Activated T-helper 2 cell treated with anti-CD3 and anti-CD28 coated beads, Interferon-gamma antibody, Interleukin-2, Interleukin-4, amounts not matched to agents 10 μg/mL and 5 μg/mL and 100 μg/mL, durations not matched to agents 14 hours and 24 hours and 36 hours (primary cell): ENCODE measurements at places on chromosomes 3 and 15. TPM values are rescaled to one million over a fixed set of nuclear protein-coding genes. Genes with fewer than 3 reads are reported as not detected.
A peak's percentile ranks its signal among the peaks of the same experiment; 100 is the strongest.

GRCh38 chr15:66800584-66801235, 98.7 kb downstream of the SMAD6 start:
- H3K4me3 ChIP-seq: no peak overlapping the region
- no peaks in the 10 kb centered on the region for H3K4me1 ChIP-seq
- no peaks in the 10 kb centered on the region for H3K36me3 ChIP-seq
- H3K27ac ChIP-seq: no peak overlapping the region

Gene IFT122
- total RNA-seq: 15.7 and 17.6 TPM in 2 replicates

Gene ATP13A5
- not detected in 2 replicates for total RNA-seq

Gene SLC27A2
- 99.5 TPM in 2 replicates for total RNA-seq

DNA sequence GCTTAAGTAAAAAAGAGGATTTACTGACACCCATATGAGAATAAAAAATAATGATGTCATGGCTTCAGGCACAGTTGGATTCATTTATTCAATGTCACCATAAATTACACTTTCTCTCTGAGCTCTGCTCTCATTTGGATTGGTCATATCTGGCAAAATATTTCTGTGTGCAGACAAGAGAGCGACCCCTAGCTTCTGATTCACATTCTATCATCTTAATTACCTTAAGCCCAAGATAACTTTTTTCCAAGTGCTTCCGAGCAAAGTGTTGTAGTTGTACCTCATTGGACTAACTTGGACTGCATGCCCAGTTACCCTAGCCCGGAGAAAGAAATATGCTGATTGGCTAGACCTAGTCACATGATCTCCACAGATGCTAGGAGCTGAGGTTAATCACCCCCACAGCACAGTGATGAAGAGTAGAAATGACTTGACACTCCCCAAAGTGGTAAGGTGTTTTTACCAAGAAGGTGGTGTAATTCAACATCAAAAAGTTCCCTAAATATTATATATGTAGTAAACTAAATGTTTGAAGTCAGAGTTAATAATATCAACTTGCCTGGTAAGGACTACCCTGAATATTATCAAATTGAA, 552.2 kb upstream of the SUCLG2 start:
- H3K27me3 ChIP-seq: no peaks in the 10 kb centered on the region
- no peak overlapping the region for H3K27ac ChIP-seq
- no peaks in the 10 kb centered on the region for H3K36me3 ChIP-seq

DNA sequence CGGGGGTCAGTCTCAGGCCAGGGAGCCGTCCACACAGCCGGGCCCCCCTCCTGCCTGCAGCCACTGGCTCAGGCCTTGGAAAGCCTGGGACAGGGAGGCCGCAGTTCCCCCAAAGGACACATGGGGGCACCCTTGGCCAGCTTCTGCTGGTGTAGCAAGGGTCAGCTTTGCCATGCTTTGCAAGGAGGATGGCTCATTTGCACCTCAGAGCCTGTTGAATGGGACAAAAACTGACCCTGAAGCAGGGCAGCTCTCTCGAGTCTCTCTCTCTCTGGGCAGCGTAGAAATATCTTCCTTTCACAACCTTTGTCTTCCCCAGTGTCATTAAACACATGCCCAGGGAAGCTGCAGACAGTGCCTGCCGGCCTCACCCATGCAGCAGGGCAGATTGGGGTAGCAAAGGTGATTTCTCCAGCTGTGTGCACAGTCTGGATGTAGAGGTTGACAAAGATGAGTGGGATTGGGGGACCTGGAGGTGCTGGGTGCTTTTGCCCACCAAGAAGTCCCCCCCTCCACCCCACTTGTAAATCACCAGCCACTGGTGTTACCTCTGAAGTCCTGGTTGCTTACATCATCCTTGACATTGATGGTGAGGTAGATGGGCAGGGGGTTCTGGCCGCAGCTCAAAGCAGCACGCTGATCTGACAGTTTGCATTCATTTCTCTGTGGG, 17.4 kb upstream of the EHD4 start:
- peak; percentile 69 for DNase-seq
- H3K27ac ChIP-seq: no peak overlapping the region
- no peaks in the 10 kb centered on the region for H3K27me3 ChIP-seq
- H3K4me3 ChIP-seq: no peak overlapping the region

Gene CHSY1
- total RNA-seq: 50.5 and 52.2 TPM in 2 replicates

GRCh38 chr3:184825121-184825820, 13.3 kb downstream of the VPS8 start:
- no peaks in the 10 kb centered on the region for H3K27me3 ChIP-seq
- H3K27ac ChIP-seq: no peak overlapping the region
- peaks cover 3% of the 10 kb centered on the region for H3K4me1 ChIP-seq
- peaks cover 25% of the 10 kb centered on the region for H3K36me3 ChIP-seq

DNA sequence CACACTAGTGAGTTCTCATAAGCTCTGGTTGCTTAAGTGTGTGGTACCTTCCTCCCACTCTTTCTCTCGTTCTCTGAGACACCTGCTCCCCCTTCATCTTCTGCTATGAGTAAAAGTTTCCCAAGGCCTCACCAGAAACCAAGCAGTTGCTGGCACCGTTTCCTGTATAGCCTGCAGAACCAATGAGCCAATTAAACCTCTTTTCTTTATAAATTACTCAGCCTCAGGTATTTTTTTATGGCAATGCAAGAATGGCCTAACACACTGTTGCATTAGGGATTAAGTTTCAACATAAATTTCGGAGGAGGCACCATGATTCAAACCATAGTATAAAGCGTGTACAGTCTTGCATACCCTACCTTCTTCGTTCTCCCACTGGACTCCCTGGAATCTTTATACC, 252.3 kb upstream of the CHRM5 start:
- H3K4me1 ChIP-seq: peaks cover 2% of the 10 kb centered on the region
- H3K27ac ChIP-seq: no peak overlapping the region
- H3K36me3 ChIP-seq: no peaks in the 10 kb centered on the region
- no peak for DNase-seq

- peaks cover 67% of the 10 kb centered on the region for H3K36me3 ChIP-seq
- H3K27ac ChIP-seq: no peak overlapping the region
- no peaks in the 10 kb centered on the region for H3K27me3 ChIP-seq
- peaks cover 12% of the 10 kb centered on the region for H3K4me1 ChIP-seq
Observed at GRCh38 chr3:183074261-183074660, 25.0 kb downstream of the MCCC1 start.

Gene SIDT1
- total RNA-seq: 10.2 and 11.7 TPM in 2 replicates

- no peaks in the 10 kb centered on the region for H3K27me3 ChIP-seq
- no peak overlapping the region for H3K27ac ChIP-seq
- no peaks in the 10 kb centered on the region for H3K4me1 ChIP-seq
- H3K4me3 ChIP-seq: no peak overlapping the region
Observed at GRCh38 chr3:54257125-54257720, 134.9 kb downstream of the CACNA2D3 start.

GRCh38 chr3:134797741-134798451, 2.8 kb downstream of the EPHB1 start:
- no peak for DNase-seq
- H3K4me3 ChIP-seq: no peak overlapping the region
- no peak overlapping the region for H3K27ac ChIP-seq
- peaks cover 21% of the 10 kb centered on the region for H3K4me1 ChIP-seq
- peaks cover 41% of the 10 kb centered on the region for H3K27me3 ChIP-seq

Gene EXD1
- total RNA-seq: not detected in 2 replicates

GRCh38 chr3:126900859-126901540, 81.9 kb upstream of the PLXNA1 start:
- no peaks in the 10 kb centered on the region for H3K27me3 ChIP-seq
- no peak for DNase-seq
- no peaks in the 10 kb centered on the region for H3K36me3 ChIP-seq
- no peak overlapping the region for H3K4me3 ChIP-seq

GRCh38 chr3:23944007-23944783, 891 bp upstream of the NR1D2 start:
- no peaks in the 10 kb centered on the region for H3K36me3 ChIP-seq
- peaks cover 27% of the 10 kb centered on the region for H3K27me3 ChIP-seq
- peak overlapping the region; percentile 77 for H3K4me3 ChIP-seq
- peak overlapping the region; percentile 39 for H3K27ac ChIP-seq

- H3K4me1 ChIP-seq: peaks cover 17% of the 10 kb centered on the region
- peaks cover 21% of the 10 kb centered on the region for H3K36me3 ChIP-seq
- H3K4me3 ChIP-seq: peak overlapping the region; percentile 80
- H3K27me3 ChIP-seq: no peaks in the 10 kb centered on the region
- no peak for DNase-seq
Observed at GRCh38 chr3:52532517-52532837, 1.2 kb downstream of the NT5DC2 start.

DNA sequence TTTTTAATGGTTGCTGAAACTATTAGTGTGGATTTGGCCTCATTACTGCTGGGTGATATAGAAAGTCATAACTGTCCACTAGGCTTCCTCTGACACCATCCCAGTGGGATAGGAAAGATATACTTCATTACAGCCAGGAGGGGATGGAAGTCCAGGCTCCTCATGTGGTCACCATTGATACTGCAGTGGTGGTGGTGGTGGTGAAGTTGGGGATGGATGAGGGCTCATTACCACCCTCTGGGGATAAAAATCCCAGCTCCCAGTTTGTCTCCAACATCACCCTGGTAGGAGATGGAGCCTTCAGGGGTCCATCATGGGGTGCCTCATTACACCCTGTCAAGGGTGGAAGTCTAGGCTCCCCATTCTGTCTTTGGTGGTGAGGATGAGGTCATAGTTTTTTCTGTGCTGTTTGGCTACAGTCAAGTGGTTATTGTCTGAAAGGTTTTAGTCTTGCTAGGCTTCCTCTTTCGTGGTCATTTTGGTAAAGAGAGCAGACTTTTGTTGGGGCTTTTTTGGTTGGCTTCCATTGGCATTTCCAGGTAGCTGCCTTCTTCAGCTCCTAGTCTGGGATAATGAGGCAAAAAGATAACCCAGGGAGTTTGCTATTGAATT, 30.1 kb upstream of the FILIP1L start:
- H3K36me3 ChIP-seq: peaks cover 51% of the 10 kb centered on the region
- no peaks in the 10 kb centered on the region for H3K27me3 ChIP-seq
- H3K4me3 ChIP-seq: no peak overlapping the region
- peaks cover 15% of the 10 kb centered on the region for H3K4me1 ChIP-seq

Gene PDE8A
- 20.4 and 24.2 TPM in 2 replicates for total RNA-seq

Gene CLEC3B
- total RNA-seq: 0.21 TPM in 1 of 2 replicates, not detected in the other

Gene CSTA
- not detected in 2 replicates for total RNA-seq

Gene HRG
- not detected in 2 replicates for total RNA-seq

DNA sequence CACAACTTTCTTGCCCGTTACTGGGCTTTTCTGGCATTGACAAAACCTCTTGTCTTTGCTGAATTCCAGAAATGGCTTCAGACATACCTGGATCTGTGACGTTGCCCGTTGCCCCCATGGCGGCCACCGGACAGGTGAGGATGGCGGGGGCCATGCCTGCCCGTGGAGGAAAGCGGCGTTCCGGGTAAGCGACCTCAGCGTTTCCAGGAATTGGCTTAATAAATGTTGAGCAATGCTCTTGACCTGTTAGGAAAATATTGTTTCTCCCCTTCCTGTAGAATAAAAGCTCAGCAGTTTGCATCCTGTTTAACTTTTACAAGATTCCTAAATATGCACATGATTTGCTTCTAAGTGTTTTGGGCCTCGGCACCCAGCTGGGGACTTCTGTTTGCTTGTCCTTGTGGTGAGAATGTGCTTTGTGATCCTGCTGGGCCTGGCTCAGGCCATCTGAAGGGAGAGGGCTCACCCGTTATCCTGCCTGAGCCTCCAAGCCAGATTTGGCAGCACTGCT, 46.7 kb downstream of the ARNT2 start:
- no peak overlapping the region for H3K4me3 ChIP-seq
- H3K36me3 ChIP-seq: no peaks in the 10 kb centered on the region
- peaks cover 4% of the 10 kb centered on the region for H3K4me1 ChIP-seq
- no peak for DNase-seq
- peaks cover 10% of the 10 kb centered on the region for H3K27me3 ChIP-seq

Gene ANKRD63
- total RNA-seq: 0.41 and 0.48 TPM in 2 replicates

- no peaks in the 10 kb centered on the region for H3K36me3 ChIP-seq
- H3K27me3 ChIP-seq: no peaks in the 10 kb centered on the region
- H3K27ac ChIP-seq: no peak overlapping the region
Observed at GRCh38 chr3:123076112-123076495, 9.3 kb downstream of the PDIA5 start.

Gene CTXN2
- 0.05 TPM in 1 of 2 replicates, not detected in the other for total RNA-seq

- H3K27ac ChIP-seq: no peak overlapping the region
- no peak overlapping the region for H3K4me3 ChIP-seq
- H3K27me3 ChIP-seq: no peaks in the 10 kb centered on the region
- H3K36me3 ChIP-seq: no peaks in the 10 kb centered on the region
- no peak for DNase-seq
- no peaks in the 10 kb centered on the region for H3K4me1 ChIP-seq
Observed at GRCh38 chr3:14278799-14279625, 100.4 kb downstream of the LSM3 start.

Gene NKIRAS1
- total RNA-seq: 2.3 TPM in 2 replicates

DNA sequence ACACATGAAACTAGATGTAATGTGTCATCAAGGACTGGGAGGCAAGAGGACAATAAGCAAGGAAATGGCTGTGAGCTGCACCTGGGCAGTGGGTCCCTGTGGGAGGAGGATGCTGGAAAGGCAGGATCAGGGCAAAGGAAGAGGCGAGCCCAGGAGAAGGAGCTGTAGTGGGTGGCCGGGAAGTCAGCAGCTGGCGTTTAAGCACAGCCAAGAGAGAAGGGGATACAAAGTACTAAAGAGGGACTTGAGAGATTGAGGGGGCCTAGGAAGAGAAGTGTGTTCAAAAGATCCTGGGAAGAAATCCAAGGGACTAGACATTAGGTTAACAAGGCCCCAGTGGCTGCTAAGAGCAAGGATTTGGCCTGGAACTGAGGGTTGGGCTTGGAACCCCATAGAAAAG, 188.5 kb upstream of the SLC24A5 start:
- no peaks in the 10 kb centered on the region for H3K36me3 ChIP-seq
- H3K27ac ChIP-seq: no peak overlapping the region
- H3K27me3 ChIP-seq: peaks cover 5% of the 10 kb centered on the region

GRCh38 chr15:70034596-70034995, 63.1 kb downstream of the TLE3 start:
- H3K27me3 ChIP-seq: peaks cover 8% of the 10 kb centered on the region
- DNase-seq: no peak
- H3K4me3 ChIP-seq: no peak overlapping the region
- H3K4me1 ChIP-seq: no peaks in the 10 kb centered on the region
- no peaks in the 10 kb centered on the region for H3K36me3 ChIP-seq

GRCh38 chr3:32420126-32421038, 28.7 kb downstream of the CMTM7 start:
- no peaks in the 10 kb centered on the region for H3K27me3 ChIP-seq
- peak overlapping the region; percentile 27 for H3K4me3 ChIP-seq
- H3K36me3 ChIP-seq: peaks cover 45% of the 10 kb centered on the region
- peak overlapping the region; percentile 88 for H3K27ac ChIP-seq

DNA sequence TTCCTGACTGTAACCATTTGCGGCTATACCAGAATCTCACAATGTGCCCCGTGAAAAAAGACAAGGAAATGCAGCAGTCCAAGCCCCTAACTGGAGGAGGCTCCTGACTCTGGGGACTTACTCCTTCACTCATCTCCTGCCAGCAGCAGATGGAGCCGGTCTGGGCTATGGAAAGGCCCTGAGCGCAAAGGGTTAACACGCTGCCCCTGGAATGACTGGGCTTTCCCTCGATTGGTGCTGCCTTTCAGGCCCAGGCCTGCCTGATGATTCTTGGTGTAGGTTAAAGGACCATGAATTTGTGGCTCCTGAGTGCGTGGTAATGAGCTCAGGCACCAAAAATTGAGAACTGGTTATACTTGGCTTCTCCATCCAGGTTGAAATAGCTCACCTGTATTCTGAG, 42.3 kb upstream of the GALNT15 start:
- no peaks in the 10 kb centered on the region for H3K36me3 ChIP-seq
- H3K27me3 ChIP-seq: peaks cover 2% of the 10 kb centered on the region
- no peak overlapping the region for H3K27ac ChIP-seq
- DNase-seq: no peak
- no peak overlapping the region for H3K4me3 ChIP-seq
- H3K4me1 ChIP-seq: no peaks in the 10 kb centered on the region

Gene SLCO3A1
- total RNA-seq: 26.2 and 26.3 TPM in 2 replicates
